ENCODE measurements at places on chromosomes 16 and 17.

DNA sequence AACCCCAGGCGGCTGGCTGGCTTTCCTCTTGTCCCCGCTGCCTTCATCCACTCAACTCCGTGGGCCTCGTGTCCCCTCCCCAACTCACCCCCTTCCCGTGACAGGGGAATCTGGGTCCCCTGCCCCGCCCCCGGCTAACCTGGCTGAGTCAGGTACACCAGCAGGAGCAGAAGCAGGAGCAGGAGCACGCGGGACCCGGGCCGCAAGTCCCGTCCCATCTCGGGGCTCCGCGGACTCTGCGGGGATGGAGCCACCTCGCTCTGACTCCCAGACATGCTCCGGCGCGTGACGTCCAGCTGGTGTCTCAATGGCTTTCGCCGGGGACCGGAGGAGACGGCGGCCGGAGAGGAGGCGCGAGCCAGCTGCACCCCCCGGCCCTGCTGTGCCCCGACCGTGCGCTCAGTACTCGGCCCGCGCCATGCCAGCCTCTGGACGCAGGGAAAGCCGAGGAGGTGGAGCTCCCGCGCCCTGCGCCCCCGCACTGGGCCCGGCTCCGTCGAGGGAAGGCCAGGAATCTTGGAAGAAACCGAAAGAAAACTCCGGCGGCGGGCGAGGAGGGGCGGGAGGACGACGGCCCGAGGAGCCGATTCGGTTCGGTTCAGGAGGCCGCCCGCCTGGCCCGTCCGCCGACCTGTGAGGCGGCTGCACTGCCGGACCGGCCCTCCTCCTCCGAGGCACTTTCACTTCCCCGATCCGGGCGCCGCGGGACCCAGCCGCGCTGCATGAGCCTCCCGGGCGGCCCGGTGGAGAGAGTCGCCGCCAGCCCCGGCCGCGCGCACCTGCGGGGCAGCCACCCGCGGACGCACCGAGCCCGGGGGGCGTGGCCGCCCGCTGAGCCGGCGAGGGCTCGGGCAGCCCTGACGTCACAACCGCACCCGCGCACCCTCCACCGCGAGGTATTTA, at the start of the genes CXCL16 and ZMYND15:
CXCL16 (minus strand) TSS at position 807 of the 903 bp plus-strand sequence; CDS start at position 218, 589 bp downstream.
ZMYND15 (plus strand) TSS at position 712 of the 903 bp plus-strand sequence. CDS start 716 bp downstream, outside the sequence.
- peak; percentile 87 for DNase-seq

- DNase-seq, result no peak
Observed at GRCh38 chr17:49873926-49874325, 26.1 kb upstream of the TAC4 start.

GRCh38 chr16:734208-734980, 6.4 kb downstream of the CIAO3 start:
- no peak for DNase-seq

GRCh38 chr16:85819245-85819644, 19.8 kb downstream of the COX4I1 start:
- DNase-seq, result peak; percentile 85

DNA sequence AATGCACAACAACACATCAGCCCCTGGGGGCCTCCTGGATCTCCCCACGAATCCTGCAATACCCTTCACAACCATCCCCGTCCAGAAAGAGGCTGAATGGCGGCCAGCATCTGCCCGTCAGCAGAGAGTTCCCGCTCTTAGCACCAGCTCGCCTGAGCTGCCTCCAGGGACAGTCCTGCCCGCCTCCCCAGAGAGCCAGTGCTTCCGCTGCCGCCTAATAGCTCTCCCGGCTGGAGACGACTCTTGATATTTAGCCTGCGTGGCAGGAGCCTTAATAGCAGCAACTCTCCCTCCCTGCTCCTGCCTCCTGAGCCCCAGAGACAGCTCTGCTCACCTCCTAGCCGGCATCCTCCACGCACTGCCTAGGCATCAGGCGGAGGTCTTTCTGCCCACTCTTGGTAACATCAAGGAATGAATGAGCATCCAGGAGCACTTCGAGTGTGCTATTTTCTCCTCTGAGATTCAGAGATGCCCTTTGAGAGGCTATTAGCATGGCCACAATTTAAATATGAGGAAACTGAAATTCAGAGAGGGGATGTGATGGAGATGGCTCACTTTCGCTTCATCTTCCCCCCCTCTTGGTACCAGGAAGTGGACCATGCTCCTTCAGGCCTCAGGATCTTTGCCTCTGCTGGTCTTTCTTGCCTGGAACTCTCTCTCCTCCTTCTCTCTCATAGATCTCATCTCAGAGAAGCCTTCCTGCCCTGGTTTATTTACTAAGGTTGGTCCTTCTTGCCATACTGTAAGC, 67.9 kb downstream of the RAI1 start:
- peak; percentile 46 for DNase-seq

DNA sequence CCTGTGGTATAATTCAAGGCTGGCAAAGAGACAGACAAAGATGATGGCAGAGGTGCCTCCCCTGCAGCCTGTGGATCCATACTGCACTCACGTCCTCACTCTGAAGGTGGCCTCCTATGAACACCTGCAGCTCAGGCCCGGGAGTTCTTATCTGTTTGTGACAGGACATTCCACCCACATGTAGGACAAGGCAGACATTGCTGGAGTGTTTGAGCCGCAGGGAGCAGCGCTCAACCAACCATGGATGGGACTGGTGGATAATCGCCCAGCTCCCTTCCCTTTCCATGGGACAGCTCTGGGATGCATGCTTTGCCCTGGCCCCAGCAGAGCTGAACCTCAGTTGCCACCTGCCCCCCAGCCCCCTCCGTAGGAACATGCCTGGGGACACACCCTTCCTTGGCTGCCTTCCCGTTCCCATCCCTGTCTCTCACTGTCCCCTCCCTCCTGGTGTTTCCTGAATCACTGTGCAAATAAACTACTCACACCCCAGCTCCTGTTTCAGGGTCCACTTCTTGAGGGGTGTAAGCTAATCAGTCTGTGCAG, 22.2 kb downstream of the ITPRIPL2 start:
- DNase-seq, result no peak
